Suppressor macrophage treated with lipopolysaccharide for 4 hours (primary cell): ENCODE measurements at places on chromosomes 13 and 19.

DNA sequence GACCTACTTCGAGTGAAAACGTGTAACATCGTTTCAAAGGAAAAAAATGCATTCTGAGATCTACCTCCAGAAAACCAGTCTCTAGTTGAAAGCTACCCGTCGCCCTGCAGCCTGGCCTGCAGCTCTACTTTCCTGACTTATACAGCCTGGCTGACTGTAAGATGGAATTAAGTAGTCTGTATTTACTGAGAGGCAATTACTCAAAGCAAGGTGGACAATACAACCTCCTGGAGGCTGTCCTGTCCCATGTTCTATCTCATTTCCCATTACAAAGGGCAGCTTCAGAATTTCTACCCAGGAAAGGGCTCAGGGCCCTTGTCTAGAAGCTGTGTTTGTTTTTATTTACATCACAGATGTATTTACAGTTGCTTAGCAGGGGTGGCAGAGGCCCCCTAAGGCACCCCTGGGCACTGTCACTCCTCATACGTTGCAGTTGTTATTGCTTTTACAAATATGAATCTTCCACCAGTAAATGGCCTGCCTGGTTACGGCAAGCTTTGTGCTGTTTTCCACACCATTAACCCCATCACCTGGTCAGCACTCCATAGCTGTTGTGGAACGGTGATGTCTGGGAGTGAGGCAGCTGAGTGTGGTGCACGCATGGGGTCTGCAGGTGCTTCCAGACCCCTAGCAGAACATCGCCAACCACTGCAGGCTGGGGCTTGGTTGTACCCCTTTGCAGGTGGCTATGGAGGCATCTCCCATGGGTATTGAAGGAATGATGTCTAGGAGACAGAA lies 46.3 kb upstream of the MTIF3 start:
- no peak for DNase-seq

- no peak for DNase-seq
Measured at GRCh38 chr13:33188093-33188882, 97.3 kb downstream of the STARD13 start.

- DNase-seq: no peak
Measured at GRCh38 chr13:27621116-27621365, 651 bp upstream of the POLR1D start.

DNA sequence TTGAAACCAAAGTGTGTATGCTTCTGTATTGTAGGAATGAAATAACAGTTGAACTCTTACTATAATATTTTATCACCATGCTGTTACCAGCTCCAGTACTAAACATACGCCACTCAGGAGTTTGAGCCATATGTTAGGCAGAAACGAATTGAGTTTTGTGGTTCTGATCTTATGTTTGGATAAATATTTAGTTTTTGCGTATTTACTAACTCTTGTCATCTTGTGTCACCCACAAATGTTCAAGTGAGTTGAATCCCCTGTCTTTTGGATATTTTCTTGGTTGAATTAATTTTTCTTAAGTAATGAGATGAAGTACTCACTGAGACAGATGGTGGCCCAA lies 1.5 kb downstream of the FNDC3A start:
- DNase-seq: peak; percentile 15

GRCh38 chr13:77810430-77810829 lies 108.2 kb downstream of the EDNRB start:
- DNase-seq: no peak

DNA sequence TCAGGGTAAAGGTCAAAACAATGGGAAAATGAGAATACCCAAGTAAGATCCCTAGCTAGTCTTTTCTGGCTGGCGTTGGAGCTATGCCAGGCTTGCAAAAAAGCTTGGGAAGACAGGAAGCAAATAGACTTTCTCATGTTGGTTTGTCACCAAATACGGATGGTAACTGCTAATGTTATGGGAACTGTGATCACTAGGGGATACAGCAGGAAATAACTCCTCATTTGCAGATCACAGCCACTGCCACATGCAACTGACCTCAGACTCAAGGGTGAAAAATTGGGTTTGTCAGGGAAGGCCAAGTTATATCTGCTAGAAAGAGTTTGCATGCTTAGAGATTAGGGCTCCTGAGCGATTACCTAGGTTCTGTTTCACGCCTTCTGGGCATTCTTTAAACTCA lies 162.9 kb downstream of the NHLRC3 start:
- no peak for DNase-seq
